Thymus (tissue), 14 donors: ENCODE measurements at places on chromosomes 6 and 20. TPM values are rescaled to one million over a fixed set of nuclear protein-coding genes. Genes with fewer than 3 reads are reported as not detected.

GRCh38 chr20:59567585-59568508 is 36.5 kb upstream of the PHACTR3 start:
- no peak for DNase-seq

DNA sequence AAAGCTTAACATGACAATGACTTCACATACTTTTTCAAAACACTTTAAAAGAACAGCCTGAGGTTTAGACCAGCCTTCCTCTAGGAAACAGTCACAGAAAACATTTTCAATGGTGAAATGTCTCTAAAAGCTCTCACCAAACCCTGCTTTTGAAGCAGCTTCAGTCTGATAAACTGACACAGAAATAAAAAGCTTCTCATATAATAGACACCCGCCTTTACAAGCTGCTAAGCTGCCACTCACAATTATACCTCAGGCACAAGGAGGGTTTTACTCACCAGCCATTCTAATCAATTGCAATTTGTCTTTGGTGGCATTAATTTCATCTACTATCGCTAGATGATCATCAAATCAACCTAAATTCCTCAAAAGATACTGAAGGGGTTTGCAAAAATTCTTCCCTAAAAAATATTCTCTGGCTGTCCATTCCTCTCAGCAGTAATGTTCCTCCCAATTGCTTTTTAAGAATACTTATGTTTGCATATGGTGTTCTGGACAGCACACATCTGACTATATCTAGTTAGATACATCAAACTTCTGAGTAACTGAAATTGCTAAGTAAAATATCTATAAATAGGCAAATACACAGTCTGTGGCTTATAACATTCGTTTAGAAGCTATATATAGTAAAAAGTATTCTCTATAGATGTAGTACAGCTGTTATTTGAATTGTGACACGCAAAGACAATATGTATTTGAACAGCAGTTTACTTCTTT is 29.4 kb downstream of the KIF13A start:
- DNase-seq: no peak

DNA sequence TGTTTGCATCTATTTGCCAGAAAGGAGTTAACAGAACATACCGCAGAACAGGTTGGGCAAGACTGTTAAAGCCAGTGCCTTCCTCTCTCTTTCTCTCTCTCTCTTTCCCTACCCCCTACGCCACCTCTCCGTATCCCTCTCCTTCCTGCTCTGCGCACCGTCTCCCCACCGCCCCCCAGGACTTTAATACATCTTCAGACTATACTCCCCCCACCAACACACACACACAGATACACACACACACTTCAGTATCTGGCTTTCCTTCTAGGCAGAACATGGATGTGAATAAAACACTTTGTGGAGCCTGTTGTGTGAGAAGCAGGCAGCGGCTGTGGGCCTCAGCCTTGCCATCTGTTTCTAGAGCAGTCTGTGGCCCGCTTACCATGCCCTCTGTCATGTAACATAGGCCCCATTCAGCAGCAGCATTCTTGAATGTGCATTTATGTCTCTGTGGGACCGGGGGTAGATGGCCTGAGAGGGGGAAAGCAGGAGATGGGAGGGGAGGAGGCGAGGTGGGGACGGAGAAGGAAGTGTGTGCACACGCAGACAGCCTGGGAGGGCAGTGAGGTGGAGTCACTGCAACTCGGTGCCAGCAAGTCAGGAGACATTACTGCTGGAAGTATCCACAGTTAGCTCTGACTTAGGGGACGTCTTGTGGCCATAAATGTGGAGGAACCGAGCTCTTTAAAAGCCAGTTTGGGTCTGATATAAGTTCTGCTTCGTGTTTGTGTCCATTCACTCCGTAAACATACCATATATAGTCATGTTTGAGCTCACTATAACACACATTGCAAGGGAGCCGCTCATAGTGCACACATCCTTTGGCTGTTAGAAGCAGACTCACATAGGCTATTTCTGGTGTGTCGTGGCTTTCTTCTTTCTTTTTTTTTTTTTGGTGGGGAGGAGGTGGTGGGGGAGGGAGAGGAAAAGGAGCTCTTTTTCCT is 38.4 kb downstream of the RREB1 start:
- no peak for DNase-seq

- no peak for DNase-seq
These were observed 1.9 kb upstream of the NKAIN4 start for GRCh38 chr20:63255931-63256704.

GRCh38 chr20:64113444-64113775 is 6.0 kb upstream of the NPBWR2 start:
- DNase-seq: no peak

DNA sequence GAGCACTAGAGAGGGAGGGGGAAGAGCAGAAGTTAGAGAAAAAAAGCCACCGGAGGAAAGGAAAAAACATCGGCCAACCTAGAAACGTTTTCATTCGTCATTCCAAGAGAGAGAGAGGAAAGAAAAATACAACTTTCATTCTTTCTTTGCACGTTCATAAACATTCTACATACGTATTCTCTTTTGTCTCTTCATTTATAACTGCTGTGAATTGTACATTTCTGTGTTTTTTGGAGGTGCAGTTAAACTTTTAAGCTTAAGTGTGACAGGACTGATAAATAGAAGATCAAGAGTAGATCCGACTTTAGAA is 2.0 kb downstream of the ID4 start:
- DNase-seq: no peak

GRCh38 chr6:138107752-138108592 is 753 bp upstream of the PERP start:
- no peak for DNase-seq

GRCh38 chr20:2654831-2655230 is 2.4 kb downstream of the NOP56 start:
- DNase-seq: no peak

DNA sequence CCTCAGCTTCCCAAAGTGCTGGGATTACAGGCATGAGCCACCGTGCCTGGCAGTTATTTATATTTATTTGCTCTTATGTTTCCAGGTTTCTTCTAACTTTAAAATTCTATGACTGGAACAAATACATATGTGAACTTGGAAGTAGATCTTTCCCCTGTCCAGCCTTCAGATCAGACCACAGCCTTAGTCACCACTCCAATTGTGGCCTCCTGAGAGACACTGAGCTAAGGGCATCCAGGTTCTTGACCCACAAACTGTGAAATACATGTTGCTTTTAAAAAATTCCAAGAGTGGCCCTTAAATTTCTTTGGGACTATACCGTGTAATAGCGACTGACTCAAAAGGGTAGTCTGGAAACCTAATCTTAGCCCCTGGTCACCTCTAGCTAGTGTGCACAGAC is 1.5 kb upstream of the ADGRG6 start:
- no peak for DNase-seq

DNA sequence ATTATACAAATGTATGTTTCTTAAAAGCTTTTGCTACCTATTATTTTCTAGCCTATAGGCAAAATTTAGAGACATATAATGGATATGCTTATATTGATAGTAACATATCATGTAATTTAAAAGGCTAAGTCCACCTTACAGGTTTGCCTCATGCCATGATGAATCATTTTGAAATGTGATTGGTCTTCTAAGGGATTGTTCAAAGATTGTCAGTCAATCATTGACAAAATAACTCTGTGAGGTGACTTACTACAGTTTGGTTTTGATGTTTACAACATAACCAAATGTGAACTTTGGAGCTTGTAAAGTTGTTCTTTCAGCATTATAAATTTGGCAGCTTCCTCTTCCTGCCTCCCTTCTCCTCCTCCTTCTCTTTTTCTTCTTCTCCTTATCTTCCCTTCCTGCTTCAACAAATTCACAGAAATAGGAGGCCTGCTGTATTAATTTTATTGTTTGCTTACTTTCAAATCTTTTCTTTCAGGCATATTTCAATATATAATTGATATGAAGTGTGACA is 39.7 kb upstream of the ZFP64 start:
- DNase-seq: no peak

GRCh38 chr20:41044409-41045062 is 15.9 kb downstream of the TOP1 start:
- DNase-seq: no peak

- DNase-seq: no peak
These were observed 89.6 kb downstream of the AIG1 start for GRCh38 chr6:143150281-143150680.

GRCh38 chr20:36929290-36929689 is 22.2 kb downstream of the SAMHD1 start:
- no peak for DNase-seq

The HLA-A gene
- total RNA-seq: 741 TPM

GRCh38 chr20:59102841-59103299 is 60.3 kb upstream of the PRELID3B start:
- no peak for DNase-seq

DNA sequence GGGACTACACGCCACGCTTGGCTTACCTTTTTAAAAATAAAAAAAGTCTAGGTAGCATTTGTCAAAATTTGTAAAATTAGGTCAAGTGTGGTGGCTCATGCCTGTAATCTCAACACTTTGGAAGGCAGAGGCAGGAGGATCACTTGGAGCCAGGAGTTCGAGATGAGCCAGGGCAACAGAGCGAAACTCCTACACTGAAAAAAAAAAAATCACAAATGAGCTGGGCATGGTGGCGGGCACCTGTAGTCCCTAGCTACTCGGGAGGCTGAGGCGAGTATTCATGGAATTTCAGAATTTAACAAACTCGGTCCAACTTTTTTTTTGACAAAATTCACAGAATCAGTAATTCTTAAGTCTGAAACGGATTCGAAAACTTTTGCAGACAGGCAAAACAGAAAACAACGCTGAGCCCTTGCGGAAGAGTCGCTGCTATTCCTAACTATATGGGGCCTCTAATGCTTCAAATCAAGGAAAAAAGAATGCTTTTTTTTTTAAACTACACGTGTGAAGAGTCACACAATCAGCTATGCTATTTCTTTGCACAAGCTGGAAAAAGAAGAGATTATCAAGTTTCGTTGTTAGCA is 62.9 kb downstream of the GTF2H5 start:
- DNase-seq: no peak

The ANKRD6 gene
- total RNA-seq: 10.6 TPM

DNA sequence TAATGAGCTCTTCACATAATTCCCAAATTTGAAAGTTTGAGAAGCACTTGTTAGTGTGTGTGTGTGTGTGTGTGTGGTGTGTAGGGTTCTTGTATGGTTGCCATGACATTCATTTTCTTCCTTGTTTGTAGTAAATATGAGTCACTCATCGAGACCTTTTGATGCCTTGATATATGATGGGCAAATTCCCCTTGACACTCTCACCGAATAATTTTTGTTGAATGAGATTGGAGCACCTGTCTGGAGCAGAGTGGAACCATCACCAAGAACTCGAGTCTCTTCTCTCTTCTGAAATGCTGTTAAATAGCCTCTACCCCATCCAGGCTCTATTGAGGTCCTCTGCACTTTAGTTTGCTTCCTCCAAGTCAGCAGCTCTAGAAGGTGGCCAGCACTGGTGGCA is 29.6 kb upstream of the FAM184A start:
- no peak for DNase-seq

- DNase-seq: no peak
These were observed 7.6 kb upstream of the HLA-DOA start for GRCh38 chr6:33017018-33017417.

GRCh38 chr6:21084656-21085055 is 508.9 kb upstream of the SOX4 start:
- DNase-seq: no peak

DNA sequence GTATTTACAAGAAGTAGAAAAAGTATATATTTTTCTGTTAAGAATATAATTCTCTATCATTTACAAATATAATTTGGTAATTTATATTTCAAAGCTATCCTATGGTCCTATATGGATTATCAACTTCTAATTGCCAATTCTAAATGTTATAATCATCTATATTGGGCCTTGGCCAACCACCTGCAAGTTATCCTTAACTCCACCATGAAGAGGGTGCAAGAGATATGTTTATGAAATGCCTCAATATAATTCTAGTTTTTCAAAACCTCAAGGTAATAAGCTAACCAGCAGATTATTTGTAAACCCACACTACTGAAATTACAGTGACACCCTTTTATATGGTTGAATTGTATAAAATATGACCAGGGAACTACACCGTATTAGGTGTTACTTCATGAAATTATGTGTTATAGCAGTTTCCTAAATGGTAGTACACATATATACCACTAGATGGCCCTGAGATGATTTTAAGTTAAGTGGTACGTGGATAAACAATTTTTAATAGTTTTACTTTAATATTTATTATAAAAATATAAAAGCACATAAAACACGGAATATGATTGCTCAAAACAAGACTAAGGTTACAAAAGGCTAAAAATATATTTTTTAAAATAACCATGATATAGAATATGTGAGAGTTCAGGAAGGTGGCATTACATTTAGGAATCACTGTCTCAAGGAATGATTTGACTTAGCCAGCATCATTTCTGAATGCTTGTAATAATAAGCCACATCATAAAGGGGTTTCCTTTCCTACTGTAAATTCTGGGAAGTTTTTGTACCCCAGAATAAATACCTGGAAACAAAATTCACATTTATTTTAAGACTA is 9.8 kb upstream of the PNISR start:
- no peak for DNase-seq

The EZR gene
- 132 TPM for total RNA-seq

GRCh38 chr6:33427585-33428223 is 7.8 kb downstream of the SYNGAP1 start:
- no peak for DNase-seq

- DNase-seq: no peak
These were observed 15.0 kb downstream of the PPP1R10 start for GRCh38 chr6:30601815-30602641.

GRCh38 chr20:31606804-31607639 is 1.9 kb downstream of the ID1 start:
- DNase-seq: no peak

The RAET1L gene
- total RNA-seq: 0.28 TPM

The KIF6 gene
- total RNA-seq: 0.24 TPM

The RIMS4 gene
- 0.14 TPM for total RNA-seq

The RFX6 gene
- total RNA-seq: not detected

The NRSN1 gene
- 0.05 TPM for total RNA-seq
